ENCODE measurements at places on chromosomes 5 and 9.

- no peak for DNase-seq
These were observed 531.8 kb upstream of the DAP start for GRCh38 chr5:11292648-11293356.

DNA sequence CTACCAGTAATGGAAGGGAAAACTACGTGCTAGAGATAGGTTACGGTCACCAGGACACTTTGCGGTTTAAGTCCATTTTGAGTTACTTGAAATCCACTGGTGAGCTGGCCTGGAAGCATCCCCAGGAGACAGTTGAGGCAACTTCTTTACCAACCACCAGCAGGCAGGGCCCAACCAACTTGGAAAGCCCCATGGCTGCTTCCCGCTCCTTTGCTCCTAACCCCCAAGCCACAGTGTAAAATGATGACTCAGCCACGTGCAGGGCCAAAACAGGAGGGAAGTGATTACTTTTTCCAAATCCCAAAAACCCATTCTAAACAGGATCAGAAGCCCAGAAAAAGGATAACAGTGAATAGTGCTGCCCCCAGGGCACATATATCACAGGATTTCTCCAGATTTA, 87.4 kb downstream of the PAX5 start:
- no peak for DNase-seq

- no peak for DNase-seq
These were observed 174.9 kb upstream of the DMAC1 start for GRCh38 chr9:7974335-7974960.

DNA sequence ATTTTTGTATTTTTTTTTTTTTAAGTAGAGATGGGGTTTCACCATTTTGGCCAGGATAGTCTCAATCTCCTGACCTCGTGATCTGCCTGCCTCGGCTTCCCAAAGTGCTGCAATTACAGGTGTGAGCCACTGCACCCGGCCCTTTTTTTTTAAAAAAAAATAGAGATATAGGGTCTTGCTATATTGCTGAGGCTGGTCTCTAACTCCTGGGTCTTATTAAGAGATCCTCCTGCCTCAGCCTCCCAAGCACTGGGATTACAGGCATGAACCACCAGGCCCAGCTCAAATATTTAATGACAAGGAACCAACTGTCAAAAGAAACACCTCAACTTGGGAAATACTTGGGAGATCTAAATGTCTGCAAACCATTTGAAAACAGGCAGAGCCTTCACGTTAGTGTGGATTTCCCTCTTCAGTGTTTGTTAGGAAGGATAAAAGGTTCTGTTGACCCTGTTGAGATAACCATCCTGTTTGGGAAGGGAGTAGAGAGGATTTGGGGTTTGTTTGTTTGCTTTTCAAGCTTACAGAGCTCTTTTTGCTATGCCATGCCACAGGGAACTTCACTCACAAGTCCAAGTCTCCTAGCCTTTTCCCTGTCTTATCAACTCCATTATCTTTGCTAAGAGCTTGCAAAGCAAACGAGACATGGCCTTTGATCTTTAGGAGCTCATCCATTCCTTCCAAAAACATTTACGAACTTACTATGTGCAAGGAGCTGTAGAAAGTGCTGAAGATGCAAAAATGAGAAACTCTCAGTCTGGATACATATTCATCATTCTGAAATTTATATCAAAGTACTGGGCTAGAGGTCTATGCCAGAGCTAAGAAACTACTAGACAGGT, 7.5 kb downstream of the FAXDC2 start:
- no peak for DNase-seq

DNA sequence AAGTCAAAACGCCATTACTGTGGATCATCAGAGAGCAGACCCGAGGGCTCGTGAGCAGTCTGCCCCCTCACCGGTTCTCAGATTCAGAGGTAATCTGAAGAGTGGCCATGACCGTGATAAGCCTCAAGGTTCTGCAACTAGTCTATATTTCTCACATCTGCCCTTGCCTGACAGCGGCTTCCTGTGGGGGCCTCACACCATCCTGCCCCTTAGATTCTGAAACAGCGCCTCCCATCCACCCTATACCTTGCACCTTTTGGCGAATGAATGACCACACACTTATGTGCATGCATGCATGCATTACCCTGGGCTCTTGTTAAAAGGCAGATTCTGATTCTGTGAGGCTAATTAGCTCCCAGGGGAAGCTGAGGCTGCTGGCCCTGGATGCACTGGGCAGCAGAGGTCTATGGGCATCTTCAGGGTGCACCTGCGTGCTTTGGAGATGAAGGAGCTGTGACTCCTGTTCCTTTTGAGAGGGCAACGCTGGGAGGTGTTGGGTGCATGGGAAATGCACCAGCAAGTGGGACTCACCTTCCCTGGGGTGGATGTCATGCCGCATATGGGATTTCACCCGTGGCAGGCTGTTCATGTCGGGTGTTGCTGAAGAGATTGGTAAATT, 7.8 kb upstream of the GADD45G start:
- DNase-seq, result no peak

GRCh38 chr5:60972231-60972630, 27.2 kb downstream of the NDUFAF2 start:
- DNase-seq, result no peak

GRCh38 chr9:133051966-133052539, 9.7 kb upstream of the CEL start:
- DNase-seq, result no peak

DNA sequence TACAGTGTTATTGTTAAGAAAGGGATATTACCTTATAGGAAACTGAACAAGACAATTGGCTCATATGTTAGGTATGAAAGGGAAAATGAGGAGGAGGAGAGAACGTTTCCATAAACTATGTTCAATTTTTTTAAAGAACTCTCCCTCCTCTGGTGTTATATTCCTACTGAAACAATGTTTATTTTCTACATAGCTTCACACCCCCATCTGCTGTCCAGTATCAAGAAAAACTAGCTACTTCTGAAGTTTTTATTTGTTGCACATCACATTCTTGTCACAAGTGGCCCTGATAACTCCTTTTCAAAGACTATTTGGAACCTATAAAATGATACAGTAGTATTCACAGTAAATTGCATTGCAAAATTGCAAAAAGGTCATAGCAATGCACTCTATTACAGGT, 223.4 kb upstream of the FAM174A start:
- DNase-seq, result no peak

DNA sequence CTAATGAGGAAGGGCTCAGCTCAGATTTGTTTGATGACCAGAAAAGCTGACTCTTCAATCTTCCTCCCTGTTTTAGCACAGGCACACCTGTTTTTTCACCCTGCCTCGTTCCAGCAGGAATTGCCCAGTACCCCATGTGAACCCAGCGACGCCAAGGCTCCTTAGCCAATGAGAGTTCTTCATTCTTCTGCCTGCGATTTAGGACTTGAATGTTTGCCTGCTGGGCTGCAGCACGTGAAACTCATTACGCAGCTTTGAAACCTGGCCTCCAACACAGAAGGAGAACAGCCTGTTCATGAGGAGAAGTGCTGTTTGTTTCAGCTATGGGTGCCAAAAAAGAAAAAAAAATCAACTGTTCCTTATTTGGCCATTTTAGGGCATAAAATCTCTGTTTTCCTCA, 315.5 kb downstream of the TRPM3 start:
- DNase-seq, result no peak

DNA sequence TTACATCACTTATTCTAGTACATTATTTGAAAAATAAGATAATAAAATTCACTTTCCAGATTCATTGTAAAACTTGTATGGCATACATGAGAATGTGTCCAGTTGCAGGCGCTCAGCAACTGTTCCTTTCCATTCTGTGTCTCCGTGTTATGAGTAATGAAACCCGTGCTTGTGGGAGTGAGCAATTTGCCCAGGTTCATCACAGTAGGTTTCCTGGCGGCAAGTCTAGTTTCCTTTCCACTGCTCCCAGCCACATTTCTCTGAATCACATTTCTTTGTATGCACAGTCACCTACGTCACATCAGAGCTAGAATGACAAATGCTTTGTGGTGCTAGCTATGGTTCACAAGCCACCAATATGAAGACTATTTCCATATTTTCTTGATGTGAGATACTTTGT, 39.9 kb downstream of the MOCS2 start:
- DNase-seq, result no peak

DNA sequence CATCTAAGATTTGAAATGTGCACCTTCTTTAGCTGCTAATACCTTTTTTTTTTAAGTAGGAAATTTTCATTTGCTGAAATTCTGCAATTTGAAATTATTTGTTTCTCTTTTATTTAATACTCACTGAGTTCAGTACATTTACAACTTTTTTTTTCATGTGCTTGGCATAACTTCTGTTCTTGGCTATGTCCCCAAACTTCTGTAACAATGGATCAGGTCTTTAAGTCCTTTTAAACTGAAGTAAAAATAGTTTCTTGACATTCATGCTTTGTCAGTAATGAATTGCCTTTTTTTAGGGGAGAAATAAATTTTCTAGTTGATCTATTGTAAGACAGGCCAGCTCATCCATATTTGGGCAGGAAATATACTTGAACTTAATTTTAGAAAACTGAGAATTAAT, 41.5 kb downstream of the EDIL3 start:
- no peak for DNase-seq

DNA sequence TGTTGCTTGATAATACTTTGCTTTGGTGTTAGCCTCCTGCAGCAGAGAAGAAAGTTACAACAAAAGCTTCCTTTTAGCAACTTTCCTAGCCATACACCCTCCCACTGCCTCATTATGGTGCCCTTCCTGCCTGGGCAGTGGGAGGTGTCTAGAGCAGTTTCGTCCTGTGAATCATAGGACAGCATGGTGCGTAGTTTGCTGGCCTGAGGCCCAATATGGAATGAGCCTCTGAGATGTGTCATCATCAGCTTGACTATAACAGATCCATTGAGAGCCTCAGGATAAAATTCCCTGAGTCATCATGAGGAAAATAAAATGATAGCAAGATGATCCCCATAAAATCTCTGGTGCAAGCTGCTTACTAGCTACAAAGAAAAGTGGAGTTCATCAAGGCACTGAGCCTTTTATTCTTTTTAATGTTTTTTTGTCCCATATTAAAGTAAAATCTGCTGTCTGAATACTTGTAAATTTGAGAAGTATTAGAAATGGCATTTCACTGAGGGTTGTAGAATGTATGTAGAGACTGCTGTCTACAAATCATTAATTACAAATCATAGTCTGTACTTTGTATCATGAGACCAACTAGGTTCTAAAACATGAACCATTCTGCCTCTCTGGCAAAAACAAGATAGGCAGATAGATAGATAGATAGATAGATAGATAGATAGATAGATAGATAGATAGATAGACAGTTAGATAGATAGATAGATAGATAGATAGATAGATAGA, 303.0 kb upstream of the PDE4D start:
- DNase-seq, result no peak

- peak; percentile 59 for DNase-seq
These were observed 201.6 kb upstream of the IRX1 start for GRCh38 chr5:3393920-3394597.

GRCh38 chr9:105128908-105129600, 115.4 kb upstream of the SLC44A1 start:
- no peak for DNase-seq

- no peak for DNase-seq
These were observed 71.7 kb downstream of the ENTREP1 start for GRCh38 chr9:69396759-69397158.

DNA sequence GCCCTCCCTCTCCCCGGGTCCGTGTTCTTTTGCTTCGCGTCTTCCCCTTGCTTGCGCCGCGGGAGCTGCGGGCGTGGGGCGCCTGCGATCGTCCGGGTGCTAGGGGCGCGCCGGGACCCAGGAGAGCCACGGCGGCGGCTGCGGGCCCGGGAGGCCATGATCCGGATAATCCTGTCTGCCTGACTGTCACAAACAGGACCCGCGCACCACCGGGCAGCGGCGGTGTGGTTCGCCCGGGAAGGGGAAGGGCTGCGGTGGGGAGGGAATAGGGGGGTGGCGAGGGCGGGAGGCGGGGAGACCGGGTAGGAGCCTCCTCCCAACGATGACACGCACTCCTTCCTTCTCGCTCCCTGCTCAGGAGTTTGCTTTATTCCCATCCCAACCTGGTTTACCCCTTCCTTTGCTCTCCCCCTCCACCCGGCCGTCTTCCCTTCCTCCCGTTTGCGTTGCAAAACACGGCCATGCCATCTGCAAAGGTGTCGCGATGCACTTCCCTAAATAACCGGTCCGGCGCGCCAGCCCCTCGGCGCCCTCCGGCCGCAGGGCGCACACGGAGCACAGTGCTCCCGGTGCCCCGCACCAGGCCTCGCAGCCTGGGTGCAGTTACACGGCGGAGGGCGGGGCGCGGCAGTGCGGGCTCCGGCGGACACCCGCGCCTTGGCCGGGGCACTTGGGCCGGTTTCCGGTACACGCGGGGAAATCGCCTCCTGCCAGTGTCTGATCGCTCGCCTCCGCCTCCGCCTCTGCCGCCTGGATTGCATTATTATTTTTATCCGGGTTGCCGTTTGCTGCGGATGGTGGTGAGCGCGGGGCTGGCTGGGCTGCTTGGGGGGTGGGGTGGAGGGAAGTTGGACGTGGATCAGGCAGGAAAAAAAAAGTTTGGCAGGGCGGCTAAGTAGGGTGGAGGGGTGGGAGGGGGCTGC, 1.5 kb downstream of the SMARCA2 start:
- DNase-seq, result peak; percentile 54

DNA sequence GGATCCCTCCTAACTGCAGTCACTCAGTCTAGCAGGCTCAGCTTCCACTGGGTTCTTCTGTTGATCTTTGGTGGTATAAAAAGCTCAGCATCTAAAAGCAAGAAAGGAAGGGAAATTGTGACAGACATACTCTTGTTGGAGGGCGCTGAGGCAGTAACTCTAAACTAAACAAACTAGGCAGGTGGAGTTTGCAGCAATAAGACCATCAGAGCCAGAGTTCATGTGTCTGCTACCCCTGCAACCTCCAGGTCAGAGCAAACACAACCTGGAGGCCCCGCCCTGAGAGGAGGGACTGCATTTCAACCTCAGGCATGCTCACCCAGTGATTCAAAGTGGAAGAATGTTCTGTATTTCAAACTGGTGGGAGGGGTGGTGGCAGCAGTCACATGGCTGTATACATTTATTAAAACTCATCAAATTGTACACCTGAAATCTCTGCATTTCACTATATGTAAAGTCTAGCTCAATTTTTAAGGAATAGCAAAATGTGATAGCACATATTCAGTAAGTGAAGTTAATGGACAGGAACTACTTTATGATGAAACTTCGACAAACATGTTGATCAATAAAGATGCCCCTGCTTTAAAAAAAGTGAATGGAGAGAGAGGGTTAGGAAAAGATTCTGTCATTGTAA, 7.1 kb downstream of the ACTL7A start:
- DNase-seq, result no peak

GRCh38 chr5:138686668-138687067, 66.6 kb upstream of the CTNNA1 start:
- no peak for DNase-seq

DNA sequence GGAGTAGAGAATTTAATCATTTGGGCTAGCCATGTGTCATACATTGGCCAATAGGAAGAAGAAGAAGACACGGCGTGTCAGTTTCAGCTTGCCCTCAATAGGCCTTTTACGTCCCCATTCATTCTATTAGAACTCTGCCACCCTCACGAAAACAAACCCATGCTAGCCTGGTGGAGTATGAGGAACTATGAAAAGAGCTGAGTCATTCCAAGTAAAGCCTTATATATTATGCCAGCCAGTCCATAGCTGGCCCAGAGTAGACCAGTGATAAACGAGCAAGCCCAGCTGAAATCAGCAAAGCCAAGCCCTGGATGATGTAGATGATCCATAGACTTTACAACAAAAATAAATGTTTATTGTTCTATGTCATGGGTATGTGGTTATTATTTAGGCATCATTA, 895.1 kb downstream of the TLE1 start:
- DNase-seq, result no peak
